Fibroblast of lung (primary cell): ENCODE measurements at places on chromosomes 3 and 15.
A peak's percentile ranks its signal among the peaks of the same experiment; 100 is the strongest.

DNA sequence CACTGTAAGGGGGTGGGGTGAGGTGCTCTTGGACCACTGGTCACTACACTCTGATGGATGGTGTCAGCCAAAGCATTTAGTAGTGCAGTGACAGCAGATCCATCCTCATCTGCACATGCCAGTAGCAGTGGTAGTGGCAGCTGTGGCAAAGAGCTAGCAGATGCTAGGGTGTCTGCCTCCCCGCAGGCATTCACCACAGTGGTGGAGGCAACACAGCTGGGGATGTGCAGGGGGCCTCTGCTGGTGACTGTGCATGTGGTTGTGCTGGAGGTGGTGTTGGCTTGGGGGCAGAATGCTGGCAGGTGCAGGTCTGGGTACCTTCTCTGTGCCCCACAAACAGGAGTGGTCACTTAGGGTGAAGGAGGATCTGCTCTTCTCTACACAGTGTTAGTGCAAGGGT, 19.4 kb upstream of the DCUN1D1 start:
- no peak for DNase-seq

DNA sequence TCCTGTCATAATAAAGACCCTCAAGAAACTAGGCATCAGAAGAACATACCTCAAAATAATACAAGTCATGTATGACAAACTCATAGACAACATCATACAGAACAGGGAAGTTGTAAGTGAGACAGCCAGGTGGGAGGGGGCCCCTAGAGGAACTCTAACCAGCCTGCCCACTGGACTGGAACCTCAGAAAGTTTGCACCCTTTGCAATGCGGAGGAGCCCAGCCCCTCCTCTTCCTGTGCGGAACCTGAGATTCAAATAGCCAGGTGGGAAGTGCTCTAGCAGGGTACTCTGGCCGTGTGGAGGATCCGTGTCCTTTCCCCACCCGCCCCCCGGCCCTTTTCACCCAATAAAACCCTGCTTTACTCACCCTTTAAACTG, 387.0 kb upstream of the CBLB start:
- DNase-seq: no peak

- DNase-seq: peak; percentile 82
These were observed 179.4 kb upstream of the DPH6 start for GRCh38 chr15:35725353-35725752.

- no peak for DNase-seq
These were observed 67.7 kb upstream of the WNT5A start for GRCh38 chr3:55554634-55555425.

- peak; percentile 82 for DNase-seq
These were observed 64.2 kb upstream of the MYZAP start for GRCh38 chr15:57527382-57528091.

DNA sequence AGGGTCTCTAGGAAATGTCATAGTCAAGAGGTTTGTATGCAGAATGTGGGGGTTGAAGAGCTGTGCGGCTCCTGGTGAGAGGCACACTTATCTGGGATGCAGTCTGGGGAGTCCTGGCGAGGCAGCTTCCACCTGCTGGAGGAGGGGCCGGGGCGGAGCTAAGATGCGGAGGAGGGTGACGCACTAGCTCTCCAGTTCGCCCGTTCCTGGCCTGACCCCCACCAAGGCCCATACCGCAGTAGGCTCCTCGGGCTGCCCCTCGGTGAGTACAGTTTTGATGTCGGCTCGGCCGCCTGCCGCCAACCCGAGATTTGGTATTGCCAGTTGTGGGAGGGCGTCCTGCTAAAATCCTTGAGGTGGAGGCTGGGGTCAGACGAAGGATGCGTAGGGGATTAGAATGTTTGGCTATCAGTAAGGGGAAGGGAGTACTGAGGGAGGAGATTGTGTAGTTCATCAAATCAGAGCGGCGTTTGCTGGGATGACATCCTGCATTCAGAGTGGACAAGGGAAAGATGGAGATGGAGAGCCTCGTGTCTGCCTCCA, at the start of gene SCG5:
Gene SCG5 (plus strand): TSS at position 194 of the 543 bp plus-strand sequence. CDS start 1,883 bp downstream, outside the sequence.
- peak; percentile 48 for DNase-seq

DNA sequence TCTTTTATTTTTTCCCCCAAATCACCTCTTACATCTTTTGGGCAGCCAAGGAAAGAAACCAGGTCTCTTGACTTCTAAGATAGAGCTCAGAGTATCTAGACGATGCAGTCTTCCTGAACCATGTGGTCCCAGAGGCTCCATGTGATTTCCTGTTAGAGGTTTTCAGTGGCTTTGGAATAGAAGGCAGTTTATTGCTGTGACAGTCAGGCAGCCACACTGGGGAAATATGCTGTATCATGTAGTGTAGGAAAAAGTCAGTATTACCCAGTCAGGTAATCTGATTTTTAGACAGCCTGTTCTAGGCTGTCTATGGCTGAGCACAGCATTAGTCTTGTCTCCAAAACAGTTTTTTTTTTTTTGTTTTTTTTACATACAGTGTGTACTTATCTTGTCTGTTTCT, 294.3 kb downstream of the THSD4 start:
- no peak for DNase-seq

DNA sequence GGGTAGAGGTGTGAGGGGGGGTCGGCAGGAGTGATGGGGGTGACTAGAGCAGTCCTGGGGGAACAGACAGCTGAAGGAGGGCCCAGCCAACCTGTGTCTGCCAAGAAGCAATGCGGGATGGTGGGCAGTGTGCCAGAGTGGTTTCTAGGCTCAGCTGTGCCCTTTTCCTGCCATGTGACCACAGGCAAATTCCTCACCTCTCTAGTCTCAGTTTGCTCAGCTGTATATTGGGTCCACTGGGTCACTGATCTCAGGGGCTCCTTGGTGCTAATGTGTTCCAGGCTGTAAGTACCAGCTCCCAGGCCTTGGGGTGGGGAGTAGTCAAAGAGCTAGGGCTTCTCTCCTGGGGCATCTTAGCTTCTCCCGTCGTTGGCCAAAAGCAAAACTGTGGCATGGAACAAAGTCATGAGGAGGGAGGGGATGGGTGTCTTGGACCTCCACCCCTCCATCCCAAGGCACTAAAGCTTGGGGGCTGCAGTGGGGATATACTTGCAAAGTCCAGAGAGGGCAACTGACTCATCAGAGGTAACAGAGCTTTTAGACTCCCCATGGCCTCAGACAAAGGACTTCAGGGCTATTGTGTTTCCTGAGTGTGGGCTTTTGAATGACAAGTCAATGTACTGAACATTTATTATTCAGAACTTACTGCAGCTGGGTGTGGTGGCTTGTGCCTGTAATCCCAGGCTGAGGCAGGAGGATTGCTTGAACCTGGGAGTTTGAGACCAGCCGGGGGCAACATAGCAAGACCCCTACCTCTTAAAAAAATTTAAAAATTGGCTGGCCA, 20.9 kb downstream of the SMAD6 start:
- no peak for DNase-seq

GRCh38 chr3:48429960-48430707, at the start of gene PLXNB1:
TSS of gene PLXNB1 (minus strand) at chr3:48430086. CDS start at chr3:48424611, 5,475 bp downstream.
- peak; percentile 83 for DNase-seq

- DNase-seq: no peak
These were observed 471.2 kb downstream of the NR2F2 start for GRCh38 chr15:96801576-96802150.

DNA sequence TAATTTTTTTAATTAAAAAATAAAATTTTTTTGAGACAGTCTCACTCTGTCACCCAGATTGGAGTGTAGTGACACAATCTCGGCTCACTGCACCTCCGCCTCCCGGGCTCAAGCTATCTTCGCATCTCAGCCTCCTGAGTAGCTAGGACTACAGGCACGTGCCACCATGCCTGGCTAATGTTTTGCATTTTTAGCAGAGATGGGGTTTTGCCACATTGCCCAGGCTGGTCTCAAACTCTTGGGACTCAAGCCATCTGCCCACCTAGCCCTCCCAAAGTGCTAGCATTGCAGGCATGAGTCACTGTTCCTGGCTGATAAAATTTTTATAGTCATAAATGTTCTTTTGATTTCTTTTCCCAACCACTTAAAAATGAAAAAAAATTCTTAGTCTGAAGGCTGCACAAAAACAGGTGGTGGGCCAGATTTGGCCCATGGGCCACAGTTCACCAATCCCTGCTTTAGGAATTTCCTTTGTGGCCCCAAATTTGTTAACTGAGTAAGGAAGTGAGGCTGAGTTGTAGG, 9.2 kb downstream of the UBA5 start:
- DNase-seq: peak; percentile 21

GRCh38 chr15:63234451-63234870, 42.9 kb upstream of the APH1B start:
- DNase-seq: peak; percentile 90

- peak; percentile 92 for DNase-seq
These were observed 119.7 kb downstream of the SNRK start for GRCh38 chr3:43405888-43406642.

DNA sequence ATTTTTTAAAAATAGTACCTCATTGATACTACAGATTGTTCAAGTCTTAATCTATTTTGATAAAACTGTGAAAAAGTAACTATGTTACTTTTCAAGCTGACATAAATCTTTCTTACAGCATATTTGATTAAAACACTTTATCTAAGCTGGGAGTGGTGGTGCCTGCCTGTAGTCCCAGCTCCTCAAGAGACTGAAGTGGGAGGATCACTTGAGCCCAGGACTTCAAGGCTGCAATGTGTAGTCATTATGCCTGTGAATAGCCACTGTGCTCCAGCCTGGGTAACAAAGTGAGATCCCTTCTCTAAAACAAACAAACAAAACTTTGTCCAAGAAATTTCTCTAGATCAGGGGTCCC, 59.6 kb upstream of the NEDD4 start:
- no peak for DNase-seq

- no peak for DNase-seq
These were observed 13.6 kb upstream of the CNBP start for GRCh38 chr3:129197321-129197720.

DNA sequence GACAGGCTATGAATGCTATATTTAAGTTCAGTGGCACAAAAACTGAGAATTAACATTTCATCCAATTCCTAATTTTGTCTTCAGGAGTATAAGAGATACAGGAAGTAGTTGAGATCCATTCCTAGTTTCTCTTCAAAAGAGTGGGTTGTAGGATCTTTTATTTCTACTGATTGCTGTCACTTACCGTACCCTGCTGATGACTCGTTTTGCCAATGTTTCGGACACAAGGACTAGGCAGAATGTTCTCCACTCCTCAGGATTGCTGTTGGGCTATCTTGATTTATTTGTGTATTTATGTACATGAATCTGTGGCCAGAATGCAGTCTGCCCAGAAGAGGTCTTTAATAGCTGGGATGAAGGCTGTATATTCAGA, 11.9 kb downstream of the ARL8B start:
- no peak for DNase-seq

- DNase-seq: peak; percentile 58
These were observed 72.8 kb upstream of the AADACL2 start for GRCh38 chr3:151660885-151661284.

DNA sequence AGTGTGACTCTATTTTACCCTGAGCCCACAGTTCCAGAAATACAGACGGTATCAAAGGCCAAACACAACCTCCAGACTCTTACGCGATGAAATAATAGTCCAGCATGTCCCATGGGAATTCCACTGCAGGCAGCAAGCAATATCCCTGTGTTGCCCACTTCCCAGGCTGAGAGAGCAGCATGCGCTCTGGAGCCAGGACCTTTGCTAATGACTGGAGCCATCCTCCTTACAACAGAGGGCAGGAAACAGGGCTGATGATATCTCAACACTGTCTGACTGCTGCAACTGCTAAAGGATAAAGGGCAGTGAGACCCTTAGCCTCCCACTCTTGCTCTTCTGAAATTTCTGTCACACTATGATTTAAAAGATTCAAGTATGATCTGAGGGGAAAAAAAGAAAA, 34.8 kb downstream of the MCF2L2 start:
- DNase-seq: no peak

DNA sequence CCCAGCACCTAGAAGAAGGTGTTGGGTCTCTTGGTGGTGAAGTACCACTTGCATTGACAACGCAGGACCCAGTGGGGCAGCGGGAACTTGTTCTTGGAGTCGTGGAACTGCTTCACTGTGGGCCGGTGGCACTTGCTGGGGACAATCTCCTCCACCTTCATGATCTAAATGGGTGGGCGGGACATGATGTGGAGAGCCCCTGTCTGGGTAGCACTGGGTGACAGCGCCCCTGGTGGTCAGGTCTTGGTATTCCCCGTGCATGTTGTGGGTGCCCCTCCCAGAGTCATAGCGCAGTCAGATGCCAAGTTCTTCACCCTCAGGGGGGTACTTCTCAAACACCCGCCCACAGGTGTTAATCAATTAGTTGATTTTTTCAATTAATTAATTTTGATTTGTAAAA, 60.2 kb downstream of the AGBL1 start:
- DNase-seq: no peak

DNA sequence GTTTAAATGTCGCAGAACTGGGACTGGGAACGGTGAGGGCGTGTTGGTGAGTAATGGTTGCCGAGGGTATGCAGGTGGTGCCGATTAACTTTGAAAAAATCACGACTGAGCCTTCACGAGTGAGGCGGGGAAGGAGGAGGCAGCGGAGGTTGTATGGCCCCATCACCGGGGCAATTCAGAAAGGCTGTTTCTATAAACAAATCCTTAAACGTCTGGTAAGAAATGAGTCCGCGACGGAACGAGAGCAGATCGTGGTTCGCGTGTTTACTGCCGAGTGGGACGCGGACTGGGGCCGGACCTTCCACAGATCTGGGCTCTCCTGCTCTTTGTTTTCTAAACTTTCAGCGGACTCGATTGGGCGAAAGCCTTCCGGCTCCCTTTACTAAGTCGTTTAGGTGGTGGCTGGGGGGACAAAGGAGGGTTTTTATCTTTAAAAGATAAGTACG, 2.7 kb downstream of the IGF1R start:
- DNase-seq: peak; percentile 39

DNA sequence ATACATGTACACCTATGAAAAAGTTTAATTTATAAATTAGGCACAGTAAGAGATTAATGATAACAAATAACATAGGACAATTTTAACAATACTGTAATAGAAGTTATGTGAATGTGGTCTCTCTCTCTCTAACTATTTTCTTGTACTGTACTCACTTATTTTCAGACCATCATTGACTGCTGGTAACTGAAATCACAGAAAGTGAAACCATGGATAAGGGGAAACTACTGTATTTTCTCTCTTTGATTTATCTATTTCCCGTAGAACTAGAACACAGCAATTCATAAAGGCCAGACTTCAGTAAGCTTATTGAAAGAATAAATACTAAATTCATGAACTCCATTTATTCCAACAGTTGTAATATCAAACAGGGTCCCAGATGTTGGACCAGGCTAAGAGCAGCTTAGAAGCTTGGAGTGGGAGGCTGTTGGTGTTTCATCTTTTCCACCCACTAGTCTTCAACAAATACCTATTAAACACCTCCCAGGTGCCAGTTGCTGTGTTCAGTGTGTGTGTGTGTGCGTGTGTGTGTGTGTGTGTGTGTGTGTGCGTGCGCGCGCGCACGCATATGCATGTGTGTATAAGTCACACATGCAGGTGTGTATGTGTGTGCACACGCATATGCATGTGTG, 235.4 kb downstream of the FOXP1 start:
- no peak for DNase-seq
